ENCODE measurements at places on chromosomes 2 and 18.

- no peak for DNase-seq
Measured at GRCh38 chr2:227482638-227483340, 10.8 kb downstream of the AGFG1 start.

DNA sequence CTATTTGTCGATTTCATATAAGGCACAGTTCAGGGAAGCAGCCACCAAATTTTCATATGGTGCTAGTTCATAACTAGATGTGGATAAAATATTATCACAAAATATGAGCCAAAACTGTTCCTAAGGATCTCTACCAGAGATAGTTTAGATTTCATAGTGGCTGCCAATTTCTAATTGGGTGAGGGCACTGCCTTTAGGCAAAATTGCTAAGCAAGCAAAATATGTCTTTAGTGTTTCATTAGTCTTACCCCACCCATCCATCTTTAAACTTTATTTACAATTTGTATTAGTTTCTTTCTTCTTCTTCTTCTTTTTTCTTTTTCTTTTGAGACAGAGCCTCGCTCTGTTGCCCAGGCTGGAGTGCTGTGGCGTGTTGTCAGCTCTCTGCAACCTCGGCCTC, 77.1 kb upstream of the SLC4A10 start:
- no peak for DNase-seq

GRCh38 chr2:23859983-23860382, 66.9 kb downstream of the ATAD2B start:
- no peak for DNase-seq

DNA sequence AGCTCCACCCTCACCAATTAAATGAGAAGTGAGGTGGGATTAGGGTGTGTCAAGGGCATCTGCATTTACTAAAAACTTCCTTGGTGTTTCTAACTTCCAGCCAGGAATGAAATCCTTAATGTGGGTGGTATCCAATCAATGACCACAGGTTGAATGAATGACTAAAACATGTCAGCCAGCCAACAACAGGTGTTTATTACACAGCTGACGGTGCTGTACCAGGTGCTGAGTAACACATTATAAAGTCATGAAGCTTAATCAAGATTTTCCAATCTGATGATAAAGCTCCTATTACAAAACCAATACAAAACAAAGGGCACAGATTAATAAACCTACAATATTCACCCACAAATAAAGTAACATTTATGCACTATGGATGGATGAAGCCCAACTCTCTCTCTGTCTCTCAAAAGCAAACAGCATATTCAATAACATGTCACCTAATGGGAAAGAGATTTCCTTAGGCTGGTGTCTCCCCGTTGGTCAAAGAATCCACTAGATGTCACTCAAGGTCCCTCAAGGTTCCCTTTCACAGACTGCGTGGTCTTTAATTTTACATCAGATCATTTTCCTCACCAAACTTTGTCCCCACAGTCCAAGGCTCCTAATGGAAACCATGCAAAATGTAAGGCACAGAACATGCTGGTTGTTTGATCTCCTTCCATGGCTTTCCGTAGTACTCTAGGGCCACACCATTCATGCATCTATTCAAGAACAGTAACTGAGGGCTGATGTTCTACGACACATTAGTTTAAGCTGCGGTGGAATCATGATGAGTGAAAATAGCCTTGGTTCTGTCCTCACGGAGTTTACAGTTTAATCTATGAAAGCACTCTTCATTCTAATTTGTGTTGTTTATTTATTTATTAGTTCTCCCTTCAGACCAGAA, 6.4 kb upstream of the PTPN4 start:
- DNase-seq: no peak

GRCh38 chr2:173571021-173571821, 216.5 kb downstream of the CDCA7 start:
- DNase-seq: no peak

DNA sequence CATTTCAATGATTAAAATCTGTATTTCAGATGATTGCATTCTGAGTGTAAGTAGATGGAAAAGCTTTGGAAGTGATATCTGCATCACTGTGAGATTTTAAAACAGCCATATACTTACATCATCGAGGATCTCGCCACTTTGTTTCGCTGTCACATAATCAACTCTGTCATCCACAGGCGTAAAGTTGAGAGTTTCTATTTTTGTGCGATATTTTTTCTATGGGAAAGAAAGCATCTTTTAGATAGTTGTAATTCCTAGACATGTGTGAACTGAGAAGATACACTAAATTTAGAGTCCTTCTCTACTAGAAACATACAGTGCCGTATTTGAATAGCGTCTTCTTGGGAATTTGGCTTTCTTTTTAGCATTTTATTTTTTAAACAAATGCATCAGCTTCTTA, 158.8 kb downstream of the RIF1 start:
- no peak for DNase-seq

GRCh38 chr18:76346490-76347130, 148.4 kb downstream of the ZNF516 start:
- DNase-seq: no peak

DNA sequence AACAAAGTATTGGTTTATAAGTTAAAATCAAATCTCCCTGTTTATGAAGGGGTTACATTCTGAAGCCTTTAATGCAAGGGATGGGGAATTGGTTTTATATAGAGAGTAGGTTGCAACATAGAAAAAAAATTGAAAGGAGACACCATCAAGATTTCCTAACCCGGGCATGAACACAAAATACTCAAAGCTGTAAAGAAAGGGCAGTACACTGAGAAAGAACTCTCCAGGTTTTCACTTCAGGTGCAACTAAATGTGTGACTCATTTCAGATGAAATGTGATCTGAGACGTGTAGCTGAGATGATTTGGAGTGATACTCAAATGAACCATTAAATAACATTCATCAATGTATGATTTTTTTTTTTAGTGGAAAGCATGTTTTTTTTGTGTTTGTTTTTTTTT, 43.6 kb downstream of the SANBR start:
- no peak for DNase-seq

DNA sequence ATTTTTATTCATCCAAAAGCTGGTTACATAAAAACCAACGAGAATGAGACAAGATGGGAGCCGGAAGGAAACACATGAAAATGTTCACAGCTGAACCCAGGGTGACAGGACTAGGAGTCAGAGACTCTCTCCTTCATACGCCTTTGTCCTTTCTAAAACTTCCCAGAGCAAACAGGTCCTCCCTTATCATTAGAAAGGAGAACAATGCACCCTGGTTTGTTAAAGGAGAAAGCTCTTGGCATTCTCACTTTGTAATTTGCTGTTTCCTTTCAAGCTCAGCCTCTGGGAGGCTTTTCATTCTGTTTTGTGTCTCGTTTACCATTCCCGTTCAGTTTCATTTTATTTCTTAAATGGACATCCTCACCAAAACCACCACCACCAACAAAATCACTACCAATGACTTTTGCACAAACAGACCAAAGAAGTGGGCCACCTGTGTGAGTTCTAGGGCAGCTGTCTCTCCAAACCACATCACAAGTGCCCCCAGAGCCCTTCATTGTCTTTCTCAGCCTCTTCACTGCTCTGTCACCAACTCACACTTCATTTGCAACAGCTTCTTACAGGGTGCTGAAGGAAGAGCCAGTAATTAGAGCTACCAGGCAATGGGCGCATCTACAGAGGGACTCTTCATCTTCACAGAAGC, 105.3 kb downstream of the HDAC4 start:
- DNase-seq: no peak

DNA sequence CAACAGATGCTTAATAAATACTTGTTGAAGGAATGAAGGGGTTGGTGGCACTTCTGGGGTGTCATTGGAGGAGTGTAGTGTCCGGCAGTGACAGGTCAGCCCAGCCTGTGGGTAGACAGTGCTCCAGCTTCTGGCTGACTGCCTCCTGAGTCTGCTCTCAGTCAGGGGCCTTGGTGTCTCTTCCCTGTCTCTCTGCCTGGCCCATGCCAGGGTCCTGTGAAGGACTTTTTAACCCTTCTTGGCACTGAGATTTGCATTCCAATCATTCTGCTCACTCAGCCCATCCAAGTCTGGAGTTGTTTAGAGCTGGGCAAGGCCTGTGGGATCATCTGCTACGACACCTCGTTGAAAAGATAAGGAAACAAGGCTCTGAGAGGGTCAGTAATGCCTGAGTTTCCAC, 1.4 kb upstream of the KCNK3 start:
- DNase-seq: no peak

- no peak for DNase-seq
Measured at GRCh38 chr2:101089942-101090799, 61.0 kb downstream of the TBC1D8 start.

- no peak for DNase-seq
Measured at GRCh38 chr18:67901573-67901972, 385.1 kb upstream of the DSEL start.

- DNase-seq: no peak
Measured at GRCh38 chr2:237319086-237319820, 94.7 kb downstream of the COL6A3 start.

DNA sequence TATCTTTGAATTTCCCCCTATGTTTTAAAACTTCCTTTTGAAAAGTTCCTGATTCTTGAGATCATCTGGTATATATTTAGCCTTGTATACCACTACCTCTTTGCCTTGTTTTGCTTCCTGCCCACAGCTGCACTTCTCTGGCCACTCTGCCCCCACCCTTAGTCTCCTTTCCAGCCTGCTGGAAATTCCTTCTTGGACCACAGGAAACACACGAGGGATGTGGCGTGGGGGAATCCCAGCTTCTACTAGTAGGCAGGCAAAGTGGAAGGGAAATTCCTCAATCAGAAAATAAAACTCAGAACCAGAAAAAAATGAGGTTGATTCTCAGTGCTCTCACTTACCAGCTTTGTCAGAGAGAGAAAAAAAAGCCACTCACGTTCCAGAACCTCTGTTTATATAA, 13.4 kb downstream of the IL18RAP start:
- DNase-seq: no peak

DNA sequence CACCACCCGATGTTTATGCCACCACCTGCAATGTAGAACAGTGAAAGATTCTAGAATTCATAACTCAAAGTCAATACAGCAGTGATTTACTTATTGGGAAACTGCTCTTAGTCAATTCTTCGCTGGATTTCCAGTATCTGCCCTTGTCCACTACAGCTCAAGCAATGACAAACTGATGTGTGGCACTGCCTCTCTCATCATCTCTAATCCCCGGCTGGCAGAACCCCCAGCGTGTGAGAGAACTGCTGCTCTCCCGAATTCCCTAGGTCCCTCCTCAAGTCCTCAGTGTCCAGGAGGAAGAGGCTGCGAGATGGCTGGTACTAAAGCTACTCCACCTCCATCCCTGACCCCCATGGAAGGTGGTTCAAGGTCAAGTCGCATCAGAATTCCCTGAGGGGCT, 1.6 kb downstream of the TXNL4A start:
- DNase-seq: no peak

GRCh38 chr18:25147877-25148488, 204.0 kb downstream of the ZNF521 start:
- no peak for DNase-seq

DNA sequence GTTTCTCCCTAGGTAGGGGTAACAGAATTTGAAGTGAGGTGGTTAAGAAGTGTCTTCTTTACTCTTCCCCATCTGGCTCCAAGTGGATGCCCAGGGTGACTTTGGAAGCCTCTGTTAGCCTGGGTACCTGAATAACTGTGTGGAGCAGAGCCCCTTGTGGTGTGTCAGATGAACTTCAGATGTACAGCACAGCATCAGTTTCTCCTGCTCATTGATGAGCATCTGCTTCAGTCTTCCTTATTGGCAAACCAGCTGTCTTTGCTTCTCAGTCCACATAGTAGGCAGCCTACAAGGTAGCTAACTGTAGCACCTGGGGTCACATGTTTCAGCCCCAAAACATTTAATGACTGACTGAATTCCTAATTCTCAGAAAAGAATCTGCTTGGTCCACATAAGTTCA, 56.2 kb upstream of the ATP8B1 start:
- DNase-seq: no peak

GRCh38 chr2:18373664-18374063, 186.8 kb downstream of the RDH14 start:
- peak; percentile 50 for DNase-seq

DNA sequence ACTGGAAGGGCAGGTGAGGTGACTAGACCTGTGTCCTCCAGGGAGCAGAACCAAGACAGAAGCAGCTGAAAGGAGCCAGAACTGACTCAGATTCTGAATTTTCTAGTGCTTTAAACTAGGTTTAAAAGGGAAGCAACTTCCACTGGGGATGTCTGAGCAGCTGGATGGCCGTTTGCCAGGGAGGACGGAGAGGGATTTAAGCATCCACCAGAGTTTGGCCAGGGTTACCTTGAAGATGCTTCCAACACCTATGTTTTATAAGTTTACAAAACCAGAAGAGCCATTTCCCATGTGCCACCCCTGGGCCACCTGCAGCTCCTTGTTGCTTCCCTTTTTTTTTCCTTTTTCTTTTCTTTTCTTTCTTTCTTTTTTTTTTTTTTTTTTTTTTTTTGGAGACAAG, 48.6 kb upstream of the RBM44 start:
- no peak for DNase-seq

DNA sequence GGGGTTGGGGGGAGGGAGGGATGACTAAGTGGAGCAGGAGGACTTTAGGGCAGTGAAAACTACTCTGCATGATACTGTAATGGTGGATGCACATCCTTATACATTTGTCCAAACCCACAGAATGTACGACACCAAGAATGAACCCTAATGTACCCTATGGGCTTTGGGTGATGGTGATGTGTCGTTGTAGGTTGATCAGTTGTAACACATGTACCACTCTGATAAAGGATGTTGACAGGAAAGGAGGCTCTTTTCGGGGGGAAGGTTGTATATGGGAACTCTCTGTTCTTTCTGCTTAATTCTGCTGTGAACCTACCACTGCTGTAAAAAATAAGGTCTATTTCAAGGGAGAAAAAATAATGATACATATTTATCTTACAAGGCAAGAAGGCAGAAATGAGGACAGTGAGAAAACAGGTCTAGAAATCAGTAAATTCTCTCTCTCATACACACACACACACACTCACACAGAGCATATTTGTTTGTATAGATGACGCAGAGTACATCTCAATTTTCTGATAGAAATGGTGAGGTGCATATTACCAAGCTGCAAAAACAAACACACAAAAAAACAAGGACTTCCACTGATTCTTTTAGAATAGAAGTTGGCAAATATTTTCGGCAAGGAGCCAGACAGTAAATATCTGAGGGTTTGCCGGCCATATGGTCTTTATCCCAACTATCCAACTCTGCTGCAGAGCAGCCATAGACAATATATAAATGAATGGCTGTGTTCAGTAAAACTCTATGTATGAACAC, 20.2 kb downstream of the FAM124B start:
- no peak for DNase-seq

DNA sequence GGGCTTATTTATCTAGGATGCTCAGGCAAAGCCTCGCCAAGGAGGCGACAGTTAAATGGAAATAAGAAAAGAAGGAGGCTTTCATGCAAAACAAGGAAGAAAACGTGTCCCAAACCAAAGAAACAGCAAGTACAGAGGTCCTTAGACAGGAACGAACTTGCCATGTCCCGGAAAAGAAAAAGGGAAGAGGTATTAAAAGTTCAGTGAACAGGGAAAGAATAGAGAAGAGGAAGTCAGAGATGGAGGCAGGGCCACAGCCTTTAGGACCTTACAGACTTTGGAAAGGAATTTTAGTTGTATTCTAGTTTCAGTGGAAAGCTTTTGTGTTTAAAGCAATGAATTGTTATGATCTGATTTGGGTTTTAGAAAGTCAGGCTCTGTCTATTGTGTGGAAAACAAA, 22.1 kb downstream of the IKZF2 start:
- no peak for DNase-seq
